ENCODE measurements at places on chromosomes 2 and 18. TPM values are rescaled to one million over a fixed set of nuclear protein-coding genes. Genes with fewer than 3 reads are reported as not detected.

GRCh38 chr18:13451661-13452387 is 233.3 kb downstream of the LDLRAD4 start:
- DNase-seq: no peak

- no peak for DNase-seq
Observed at GRCh38 chr2:168729455-168729854, 73.0 kb upstream of the NOSTRIN start.

DNA sequence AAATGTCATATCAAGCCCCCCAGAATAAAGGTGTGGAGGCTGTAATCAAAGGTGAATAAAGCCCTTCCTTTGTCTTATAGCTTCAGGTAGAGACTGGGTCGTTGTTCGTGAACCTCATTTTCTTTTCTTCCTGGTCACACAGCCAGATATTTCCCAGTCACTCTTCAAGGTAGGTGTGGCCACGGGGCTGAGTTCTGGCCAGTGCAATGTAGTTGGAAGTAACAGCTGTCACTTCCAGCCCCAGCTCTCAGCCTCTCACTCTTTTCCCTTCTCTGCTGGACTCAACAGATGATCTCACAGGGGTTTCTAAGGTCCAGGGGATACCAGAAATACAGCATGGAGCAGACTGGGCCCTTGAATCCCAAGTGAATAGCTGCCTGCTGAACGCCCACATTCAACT is 15.8 kb upstream of the TRPM8 start:
- no peak for DNase-seq

DNA sequence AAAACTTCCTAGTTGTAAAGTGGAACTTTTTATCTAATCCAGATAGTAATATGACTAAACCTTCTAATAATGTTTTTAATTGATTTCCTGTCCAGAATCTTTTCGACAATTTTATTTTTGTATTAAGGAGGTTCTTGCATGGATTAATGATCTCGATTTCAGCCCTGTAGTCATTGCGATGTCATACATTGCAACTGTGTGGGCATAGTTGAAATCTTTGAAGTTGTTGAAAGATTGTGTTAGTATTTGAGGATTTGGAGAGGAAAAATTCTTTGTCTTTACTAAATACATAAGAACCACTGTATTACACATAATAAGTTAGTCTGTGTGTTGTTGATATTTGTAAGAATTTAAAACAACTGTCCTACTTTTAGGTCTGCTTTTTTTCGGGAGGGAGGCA is 31.1 kb downstream of the ACSL3 start:
- DNase-seq: peak; percentile 55

Gene C18orf63
- total RNA-seq: not detected

Gene COL3A1
- 14,045 TPM for total RNA-seq

Gene C1GALT1C1L
- 0.36 TPM for total RNA-seq

Gene GALR1
- total RNA-seq: not detected

Gene SKOR2
- total RNA-seq: not detected

Gene SIX2
- total RNA-seq: 2.9 TPM
